Stimulated activated CD4-positive, alpha-beta T cell treated with anti-CD3 and anti-CD28 coated beads, Interleukin-4, amount 100 ng/mL, for 48 hours (primary cell): ENCODE measurements at places on chromosomes 7 and 10.

GRCh38 chr10:103451091-103451813, 918 bp downstream of the CALHM2 start:
- no peak for DNase-seq

- peak; percentile 89 for DNase-seq
These were observed 14.3 kb downstream of the ZNF282 start for GRCh38 chr7:149209518-149210269.

GRCh38 chr10:79051766-79052165, 17.0 kb upstream of the ZMIZ1 start:
- no peak for DNase-seq

- DNase-seq = no peak
These were observed 144.5 kb downstream of the PPP1R3A start for GRCh38 chr7:113774182-113774807.

DNA sequence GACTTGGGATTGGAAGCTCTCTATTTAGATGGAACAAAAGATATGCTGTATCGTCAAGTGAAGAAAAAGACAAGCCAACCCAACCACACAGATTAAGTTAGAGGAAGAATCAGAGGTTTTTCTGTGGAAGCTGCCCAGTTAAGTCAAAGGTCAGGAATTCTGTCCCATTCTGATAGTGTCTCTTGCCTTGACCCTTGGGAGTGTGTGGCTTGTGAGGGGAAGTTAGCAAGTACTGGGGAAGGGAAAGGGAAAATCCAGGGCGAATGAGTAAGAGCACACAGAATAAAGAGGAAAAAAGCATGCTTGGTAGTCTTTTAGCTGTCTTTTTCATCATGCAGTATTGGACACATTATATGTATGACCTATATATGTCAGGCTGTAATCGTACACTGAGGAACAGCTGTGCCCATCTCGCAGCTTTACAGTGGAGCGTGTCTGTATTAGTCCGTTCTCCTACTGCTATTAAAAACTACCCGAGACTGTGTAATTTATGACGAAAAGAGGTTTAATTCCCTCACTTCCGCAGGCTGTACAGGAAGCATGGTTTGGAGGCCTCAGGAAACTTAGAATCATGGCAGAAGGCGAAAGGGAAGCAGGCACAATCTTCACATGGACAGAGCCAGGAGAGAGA, 197.2 kb downstream of the GALNT17 start:
- no peak for DNase-seq

DNA sequence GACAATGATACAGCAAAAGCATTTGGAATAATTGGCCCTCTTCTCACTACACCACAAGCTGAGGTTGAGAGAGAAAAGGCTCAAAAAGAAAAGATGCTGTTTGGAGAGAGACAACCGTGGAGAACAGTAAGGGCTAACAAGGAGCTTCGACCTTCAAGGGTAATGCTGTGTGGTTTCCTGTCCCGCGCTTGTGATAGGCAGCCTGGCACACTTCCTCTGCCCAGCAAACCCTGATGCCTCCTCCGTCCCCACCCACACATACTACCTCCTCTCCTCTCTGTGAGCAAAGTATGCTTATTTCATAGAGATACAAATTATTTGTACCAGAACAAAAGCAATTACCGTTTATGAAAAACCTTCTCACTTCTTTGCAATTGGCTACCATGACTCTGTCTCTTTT, 755.4 kb downstream of the KCNMA1 start:
- no peak for DNase-seq

- DNase-seq = no peak
These were observed 249.5 kb upstream of the SORCS1 start for GRCh38 chr10:107413971-107414370.

- no peak for DNase-seq
These were observed 4.4 kb downstream of the RBM33 start for GRCh38 chr7:155648752-155649339.

GRCh38 chr10:67533376-67533775, 162.6 kb downstream of the CTNNA3 start:
- no peak for DNase-seq

GRCh38 chr7:142476077-142476476, 218.2 kb upstream of the PRSS58 start:
- DNase-seq = no peak

GRCh38 chr10:62166331-62167131, 102.1 kb downstream of the RTKN2 start:
- no peak for DNase-seq

GRCh38 chr7:106070567-106071254, 41.4 kb downstream of the SYPL1 start:
- no peak for DNase-seq

GRCh38 chr10:71685554-71686232, 33.9 kb downstream of the C10orf105 start:
- no peak for DNase-seq

GRCh38 chr10:104333728-104334373, 4.4 kb downstream of the ITPRIP start:
- DNase-seq = no peak

DNA sequence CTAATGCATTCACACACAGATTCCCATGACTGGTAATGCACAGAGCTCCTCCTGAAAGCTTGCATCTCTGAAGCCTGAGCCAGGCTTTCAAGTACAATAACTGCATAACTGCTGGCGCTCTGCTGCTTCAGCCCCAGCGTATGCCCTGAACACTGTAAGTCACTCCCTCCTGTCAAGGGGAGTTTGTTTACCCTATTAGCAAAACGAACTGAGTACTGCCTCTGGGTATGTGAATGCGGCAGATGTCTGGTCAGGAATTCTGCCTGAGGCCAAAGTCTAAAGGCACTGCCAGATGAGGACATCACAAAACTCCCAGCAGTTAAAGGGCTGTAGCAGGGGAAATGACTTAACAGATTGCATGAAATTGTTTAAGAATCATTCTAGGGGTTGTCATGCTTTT, 97.7 kb downstream of the NRCAM start:
- no peak for DNase-seq

DNA sequence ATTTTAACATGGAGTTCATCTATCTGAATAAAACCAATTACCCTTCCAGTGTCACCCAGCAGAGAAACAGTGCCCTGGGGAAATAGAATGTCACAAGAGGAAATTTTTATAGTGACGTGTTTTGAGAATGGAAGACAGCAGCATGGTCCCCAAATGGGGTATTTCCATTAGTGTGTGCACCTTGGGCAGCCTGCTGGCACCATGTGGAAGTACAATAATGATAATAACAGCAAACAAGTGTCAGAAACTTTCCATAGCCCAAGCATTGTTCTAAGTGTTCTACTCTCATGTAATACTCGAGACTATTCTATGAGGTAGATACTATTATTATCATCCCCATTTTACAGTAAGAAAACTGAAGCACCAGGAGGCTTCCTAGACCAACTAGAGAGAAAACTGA, 2.2 kb upstream of the PDE1C start:
- DNase-seq = no peak

- DNase-seq = no peak
These were observed 55.5 kb upstream of the FIGNL1 start for GRCh38 chr7:50505553-50506210.
